ENCODE measurements at places on chromosomes 6 and 20. TPM values are rescaled to one million over a fixed set of nuclear protein-coding genes. Genes with fewer than 3 reads are reported as not detected.

Gene SAMD3
- not detected for total RNA-seq

Gene SCRT2
- not detected for total RNA-seq

Gene C20orf173
- not detected for total RNA-seq

Gene EPHA7
- 0.18 TPM for total RNA-seq

Gene KCNK5
- 1.3 TPM for total RNA-seq

Gene OR12D3
- not detected for total RNA-seq
